Skin of body (tissue), 3 donors: ENCODE measurements at places on chromosomes 2 and 18. TPM values are rescaled to one million over a fixed set of nuclear protein-coding genes. Genes with fewer than 3 reads are reported as not detected.

DNA sequence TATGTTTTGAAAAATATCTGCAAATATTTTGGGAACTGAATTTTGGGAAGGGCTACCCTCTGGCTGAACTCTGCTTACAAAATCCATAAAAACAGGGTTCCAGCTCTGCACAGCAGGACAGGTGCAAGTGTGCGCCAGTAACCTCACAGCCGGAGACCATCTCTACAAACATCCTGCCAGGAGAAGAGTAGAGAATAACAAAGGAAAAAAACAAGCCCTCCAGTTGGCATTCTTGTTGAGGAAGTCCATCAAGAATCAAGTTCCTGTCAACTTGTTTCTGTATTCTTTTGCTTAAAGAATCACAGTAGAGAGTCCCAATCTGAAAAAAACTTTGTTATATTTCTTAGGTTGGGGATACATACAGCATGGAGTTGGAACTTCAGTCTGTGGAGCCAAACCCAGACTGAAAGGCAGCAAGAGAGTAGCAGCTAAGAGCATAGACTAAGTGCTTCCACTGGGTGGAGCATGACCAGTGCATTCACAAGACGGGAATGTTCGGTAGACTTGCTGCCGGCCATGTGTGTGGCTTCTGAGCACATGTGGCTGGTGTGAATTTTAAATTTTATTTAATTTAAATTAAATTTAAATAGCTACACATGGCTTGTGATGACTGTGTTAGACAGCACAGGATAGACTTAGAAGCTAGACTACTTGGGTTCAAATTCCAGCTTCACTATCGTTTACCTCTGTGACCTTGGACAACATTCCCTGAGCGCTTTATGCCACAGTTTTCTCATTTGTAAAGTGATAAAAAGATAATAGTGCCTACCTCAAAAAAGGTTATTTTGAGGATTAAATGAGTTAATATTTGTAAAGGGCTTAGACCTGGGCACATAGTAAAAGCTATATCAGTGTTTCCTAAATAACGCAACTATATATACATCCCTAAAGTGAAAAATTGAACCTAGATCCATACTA lies 41.9 kb downstream of the SPTBN1 start:
- peak; percentile 60 for DNase-seq

GRCh38 chr2:8847400-8847799 lies 10.0 kb upstream of the KIDINS220 start:
- DNase-seq, result no peak

CDH19 gene
- total RNA-seq, result 4.5 TPM

RBM44 gene
- total RNA-seq, result 2.1 TPM

ST8SIA5 gene
- total RNA-seq, result 0.59 TPM

DNA sequence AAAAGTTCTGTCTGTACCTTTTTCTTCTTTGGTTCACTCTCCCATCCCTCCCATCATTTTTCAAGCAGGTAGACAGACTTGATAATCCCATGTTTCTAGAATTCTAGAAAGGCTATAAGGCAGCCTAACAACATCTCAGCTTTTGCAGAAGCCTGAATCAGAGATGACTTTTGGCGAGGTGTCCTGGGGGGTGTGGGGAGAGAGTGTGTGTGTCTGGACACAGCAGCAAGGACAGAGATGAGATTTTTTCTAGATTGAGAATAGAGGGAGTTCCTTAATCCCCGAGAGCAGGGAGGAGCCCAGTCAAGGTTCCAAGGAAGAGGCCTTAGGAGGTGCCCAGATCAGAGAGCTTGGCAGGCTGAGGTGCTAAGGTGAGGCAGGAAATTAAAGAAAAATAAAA lies 22.0 kb upstream of the LAPTM4A start:
- no peak for DNase-seq

STK25 gene
- total RNA-seq, result 107 TPM

COL6A3 gene
- total RNA-seq, result 637 TPM

DNA sequence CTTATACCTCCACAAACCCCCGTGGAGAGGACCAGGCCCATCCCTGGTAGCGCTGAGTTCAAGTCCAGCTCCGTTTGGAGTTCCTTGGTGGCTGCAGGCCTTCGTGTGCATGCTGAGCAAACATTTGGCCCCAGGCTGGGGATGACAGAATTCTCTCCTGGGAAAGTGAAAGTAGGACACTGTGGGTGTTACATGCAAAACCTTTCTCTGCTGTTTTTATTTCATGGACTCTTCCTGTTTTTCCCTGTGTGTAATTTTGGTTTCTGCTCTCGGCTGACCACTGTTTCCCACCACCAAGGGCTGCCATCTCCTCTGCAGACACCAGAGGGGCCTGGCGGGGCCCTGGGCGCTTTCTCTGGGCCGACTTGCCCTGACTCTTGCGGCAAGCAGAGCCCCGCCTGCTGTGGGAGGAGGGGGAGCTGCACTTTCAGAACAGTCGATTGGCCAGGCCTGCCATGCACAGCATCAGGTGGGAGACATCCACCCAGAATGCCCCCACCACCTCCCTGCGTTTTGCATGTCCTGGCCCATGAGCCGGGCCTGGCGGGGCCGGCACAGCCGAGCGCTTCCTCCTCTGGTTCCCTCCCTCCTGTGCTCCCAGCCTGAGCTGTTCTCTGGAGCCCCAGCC lies 102.4 kb downstream of the CABLES1 start:
- DNase-seq, result no peak

FBLN7 gene
- 4.0 TPM for total RNA-seq

GCKR gene
- total RNA-seq, result 0.49 TPM

GRCh38 chr2:128682266-128682665 lies 363.6 kb upstream of the HS6ST1 start:
- no peak for DNase-seq

DNA sequence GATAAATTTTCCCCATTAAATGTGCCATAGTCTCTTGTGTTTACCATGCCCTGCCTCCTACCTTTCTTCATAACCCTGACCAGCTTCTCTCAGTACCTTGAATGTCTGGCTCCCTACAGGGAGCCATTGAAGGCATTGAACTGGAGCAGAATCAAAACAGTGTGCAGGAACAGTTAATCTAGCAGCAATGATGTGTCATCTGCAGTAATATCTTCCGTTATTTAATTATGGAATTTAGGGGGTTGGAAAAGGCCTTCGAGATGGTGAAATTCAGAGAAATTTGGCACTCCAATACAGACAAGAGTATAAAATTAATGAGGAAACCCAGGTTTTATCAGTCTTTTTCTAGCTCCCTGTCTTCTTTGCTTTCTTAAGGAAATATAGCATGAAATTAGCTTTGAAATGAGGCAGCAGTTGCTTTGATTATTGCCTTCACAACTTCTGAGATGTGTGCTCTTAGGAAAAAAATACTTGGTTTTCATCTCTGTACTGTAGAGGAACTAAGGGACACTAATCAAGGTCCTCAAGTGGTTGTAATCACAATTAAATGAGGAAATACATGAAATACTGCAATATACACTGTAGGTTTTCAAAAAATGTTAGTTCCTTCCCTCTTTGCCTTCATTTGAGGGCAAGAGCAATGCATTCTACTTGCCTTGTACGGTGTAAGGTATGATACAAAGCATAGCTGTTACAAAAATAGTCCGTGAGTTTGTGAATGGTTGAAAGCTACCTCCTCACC lies 369.1 kb downstream of the SETBP1 start:
- no peak for DNase-seq

GRCh38 chr2:72934683-72935610 lies 17.6 kb downstream of the EMX1 start:
- DNase-seq, result no peak

ARHGAP25 gene
- 5.8 TPM for total RNA-seq

RETSAT gene
- total RNA-seq, result 33.2 TPM

GRCh38 chr2:168030862-168031624 lies 216.4 kb downstream of the STK39 start:
- no peak for DNase-seq

GALNT5 gene
- total RNA-seq, result 8.3 TPM

TMEM18 gene
- 17.4 TPM for total RNA-seq

- DNase-seq, result no peak
Measured at GRCh38 chr18:42961298-42961697, 154.2 kb downstream of the RIT2 start.
